ENCODE measurements at places on chromosomes 2 and 18.

DNA sequence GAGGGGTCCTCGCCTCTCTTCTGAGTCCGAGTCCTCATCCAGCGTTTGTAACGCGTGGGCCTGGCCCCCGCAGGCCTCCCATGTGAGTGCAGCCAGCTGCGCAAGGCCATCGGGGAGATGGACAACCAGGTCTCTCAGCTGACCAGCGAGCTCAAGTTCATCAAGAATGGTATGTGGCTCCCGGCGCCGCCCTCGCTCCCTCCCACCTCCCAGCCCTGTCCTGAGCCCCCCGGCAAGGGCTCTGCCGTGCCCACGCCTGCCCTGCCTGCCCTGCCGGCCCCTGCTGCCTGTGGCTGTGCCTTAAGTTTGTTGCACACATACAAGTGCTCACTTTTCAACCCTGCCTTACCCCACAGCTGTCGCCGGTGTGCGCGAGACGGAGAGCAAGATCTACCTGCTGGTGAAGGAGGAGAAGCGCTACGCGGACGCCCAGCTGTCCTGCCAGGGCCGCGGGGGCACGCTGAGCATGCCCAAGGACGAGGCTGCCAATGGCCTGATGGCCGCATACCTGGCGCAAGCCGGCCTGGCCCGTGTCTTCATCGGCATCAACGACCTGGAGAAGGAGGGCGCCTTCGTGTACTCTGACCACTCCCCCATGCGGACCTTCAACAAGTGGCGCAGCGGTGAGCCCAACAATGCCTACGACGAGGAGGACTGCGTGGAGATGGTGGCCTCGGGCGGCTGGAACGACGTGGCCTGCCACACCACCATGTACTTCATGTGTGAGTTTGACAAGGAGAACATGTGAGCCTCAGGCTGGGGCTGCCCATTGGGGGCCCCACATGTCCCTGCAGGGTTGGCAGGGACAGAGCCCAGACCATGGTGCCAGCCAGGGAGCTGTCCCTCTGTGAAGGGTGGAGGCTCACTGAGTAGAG, 14.4 kb upstream of the ALLC start:
- DNase-seq, result no peak

- peak; percentile 53 for DNase-seq
Measured at GRCh38 chr2:43605079-43605655, 9.3 kb upstream of the THADA start.

GRCh38 chr2:165572151-165572550, 102.7 kb downstream of the CSRNP3 start:
- DNase-seq, result no peak

GRCh38 chr2:101844055-101844635, 146.6 kb downstream of the MAP4K4 start:
- DNase-seq, result peak; percentile 92
